ENCODE measurements at places on chromosomes 5 and 9. TPM values are rescaled to one million over a fixed set of nuclear protein-coding genes. Genes with fewer than 3 reads are reported as not detected.

Gene STKLD1
- total RNA-seq: not detected

Gene TAF11L10
- not detected for total RNA-seq

Gene IFNA5
- total RNA-seq: not detected

Gene CRB2
- not detected for total RNA-seq

Gene SPATA31D4
- not detected for total RNA-seq

Gene CSF2
- total RNA-seq: not detected

Gene CCL21
- total RNA-seq: 6.2 TPM

Gene CANX
- 414 TPM for total RNA-seq

Gene TMEM252
- not detected for total RNA-seq

Gene IFNA6
- total RNA-seq: not detected

Gene SARDH
- 0.63 TPM for total RNA-seq

Gene ANXA2R
- total RNA-seq: 0.82 TPM

Gene ZNF300
- total RNA-seq: 1.1 TPM

Gene OLFML2A
- 41.1 TPM for total RNA-seq

Gene GHR
- total RNA-seq: 12.9 TPM

Gene FBN2
- 34.1 TPM for total RNA-seq

Gene MLANA
- total RNA-seq: not detected

Gene BTNL8
- 0.58 TPM for total RNA-seq

Gene HSD17B4
- 236 TPM for total RNA-seq

Gene SAP30L
- 31.3 TPM for total RNA-seq

Gene NDFIP1
- 62.1 TPM for total RNA-seq

Gene IFNB1
- not detected for total RNA-seq

Gene FBP2
- total RNA-seq: 0.33 TPM

Gene BNC2
- total RNA-seq: 3.5 TPM

Gene SRP19
- total RNA-seq: 31.6 TPM

Gene SPARC
- total RNA-seq: 477 TPM

Gene CCNG1
- 80.8 TPM for total RNA-seq

Gene FOXD1
- 0.19 TPM for total RNA-seq

Gene MTRR
- 32.4 TPM for total RNA-seq

Gene MYMK
- total RNA-seq: not detected

Gene LRRC26
- total RNA-seq: not detected

Gene PCDHGC5
- 2.9 TPM for total RNA-seq

Gene ARL14EPL
- not detected for total RNA-seq

Gene TSTD2
- 24.5 TPM for total RNA-seq

Gene SCGB3A2
- total RNA-seq: not detected

Gene ERMP1
- 23.9 TPM for total RNA-seq

Gene LRRTM2
- not detected for total RNA-seq

Gene ADCY2
- total RNA-seq: 0.30 TPM

Gene IFNA21
- total RNA-seq: not detected

Gene CFAP77
- total RNA-seq: 2.5 TPM

Gene NDUFAF2
- total RNA-seq: 37.6 TPM

Gene TRPM6
- total RNA-seq: 0.30 TPM

Gene MRPS27
- 72.0 TPM for total RNA-seq

Gene DBH
- total RNA-seq: not detected

Gene PRDM9
- total RNA-seq: not detected

Gene OBP2B
- not detected for total RNA-seq

Gene MRPL50
- total RNA-seq: 17.3 TPM

Gene SLC34A1
- total RNA-seq: not detected

Gene MEF2C
- total RNA-seq: 54.2 TPM

Gene SHOC1
- not detected for total RNA-seq

Gene ARRDC1
- total RNA-seq: 16.2 TPM

Gene ANKRD34B
- not detected for total RNA-seq

Gene CEMIP2
- 11.7 TPM for total RNA-seq

Gene GPR21
- 0.58 TPM for total RNA-seq

Gene TAF11L9
- total RNA-seq: not detected
